Stimulated activated naive CD4-positive, alpha-beta T cell (primary cell): ENCODE measurements at places on chromosomes 5 and 9.

DNA sequence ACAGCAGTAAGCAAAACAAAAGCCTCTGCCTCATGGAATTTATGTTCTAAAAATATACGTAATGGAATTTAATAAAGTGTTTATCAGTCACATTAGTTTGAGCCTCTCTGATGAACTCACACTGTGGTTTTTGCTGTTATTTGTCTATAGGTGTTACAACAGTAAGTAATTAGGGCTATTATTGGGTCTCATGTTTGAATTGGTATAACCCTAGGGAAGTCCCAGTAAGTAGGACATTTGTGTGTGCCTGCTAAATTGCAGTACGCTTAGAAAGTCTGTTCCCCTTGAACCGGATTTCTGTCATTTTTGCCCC lies 197.6 kb downstream of the NR3C1 start:
- DNase-seq, result no peak

GRCh38 chr5:141772281-141772680 lies 90.3 kb upstream of the ARAP3 start:
- DNase-seq, result no peak

DNA sequence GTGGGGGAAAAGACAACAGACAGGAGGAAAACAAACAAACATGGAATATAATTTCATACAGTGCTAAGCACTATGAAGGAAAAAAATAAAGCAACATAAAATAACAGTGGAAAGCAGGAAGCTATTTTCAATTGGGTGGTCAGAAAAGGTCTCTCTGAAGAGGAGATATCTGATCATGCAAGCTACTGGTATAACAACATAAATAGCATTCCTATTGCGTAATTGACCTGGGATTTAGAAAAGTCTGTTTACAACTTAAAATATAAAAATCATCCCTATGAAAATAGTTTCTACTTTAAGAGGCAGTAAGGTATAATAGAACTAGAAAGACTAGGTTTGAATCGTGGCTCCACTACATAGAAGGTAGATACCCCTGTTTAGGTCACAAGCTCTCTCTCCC lies 61.4 kb downstream of the FBXW11 start:
- no peak for DNase-seq

DNA sequence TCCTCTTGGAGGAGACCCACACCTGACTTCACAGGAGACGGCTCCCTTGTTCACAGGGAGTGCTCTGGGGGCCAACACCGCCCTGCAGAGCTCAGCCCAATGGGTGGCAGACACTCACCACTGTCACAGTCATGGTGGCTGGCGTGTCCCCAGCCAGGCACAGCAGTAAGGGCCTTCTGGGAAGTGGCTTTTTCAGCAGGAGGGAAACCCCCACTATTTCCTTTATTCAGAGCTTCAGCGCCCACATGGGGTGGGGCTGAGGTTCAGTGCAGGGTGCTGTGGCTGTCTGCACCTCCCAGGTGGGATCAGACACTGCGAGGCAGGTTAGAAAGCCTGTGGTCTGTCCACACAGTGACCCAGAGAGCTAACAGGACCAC lies 3.6 kb upstream of the SNAPC4 start:
- DNase-seq, result peak; percentile 19

GRCh38 chr5:177601577-177602457 lies 1.9 kb downstream of the B4GALT7 start:
- no peak for DNase-seq

DNA sequence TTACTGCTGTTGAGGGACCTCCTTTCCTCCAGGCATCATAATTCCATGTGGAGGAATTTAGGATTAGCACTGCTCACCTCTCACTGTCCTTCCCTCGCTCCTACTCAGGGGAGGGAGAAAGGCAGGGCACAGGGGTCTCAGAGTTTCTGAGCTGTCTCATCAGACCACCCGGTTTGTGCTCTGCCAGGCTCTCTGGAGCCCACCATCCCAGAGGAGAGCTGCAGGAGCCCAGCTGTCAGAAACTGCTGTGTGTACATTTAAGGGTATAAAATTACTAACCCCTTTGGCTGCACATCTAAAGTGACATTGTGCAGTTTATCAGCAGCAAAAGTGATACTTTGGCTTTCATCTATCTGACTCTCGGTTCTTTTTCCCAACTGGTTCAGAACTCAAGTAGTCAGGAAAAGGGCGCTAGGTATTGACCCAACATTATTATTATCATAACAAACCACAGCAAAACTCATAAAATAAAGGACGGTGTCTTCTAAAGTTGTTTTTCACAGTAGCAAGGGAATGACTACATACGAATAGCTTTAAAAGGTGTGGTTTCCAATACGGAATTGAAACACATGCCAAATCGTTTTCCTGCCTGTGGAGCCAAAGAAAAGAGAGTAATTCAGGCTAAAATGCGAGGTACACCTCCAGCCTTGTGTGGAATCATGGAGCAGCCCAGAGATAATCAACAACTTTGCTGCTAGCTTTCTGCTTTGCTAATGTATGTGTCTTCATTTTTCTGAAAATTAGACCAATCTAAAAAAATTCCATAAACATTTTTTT lies 348.1 kb downstream of the TMEM167A start:
- no peak for DNase-seq

- DNase-seq, result no peak
Measured at GRCh38 chr9:34163434-34163833, 15.4 kb upstream of the UBAP1 start.

GRCh38 chr5:10700516-10700915 lies 60.5 kb downstream of the DAP start:
- no peak for DNase-seq

DNA sequence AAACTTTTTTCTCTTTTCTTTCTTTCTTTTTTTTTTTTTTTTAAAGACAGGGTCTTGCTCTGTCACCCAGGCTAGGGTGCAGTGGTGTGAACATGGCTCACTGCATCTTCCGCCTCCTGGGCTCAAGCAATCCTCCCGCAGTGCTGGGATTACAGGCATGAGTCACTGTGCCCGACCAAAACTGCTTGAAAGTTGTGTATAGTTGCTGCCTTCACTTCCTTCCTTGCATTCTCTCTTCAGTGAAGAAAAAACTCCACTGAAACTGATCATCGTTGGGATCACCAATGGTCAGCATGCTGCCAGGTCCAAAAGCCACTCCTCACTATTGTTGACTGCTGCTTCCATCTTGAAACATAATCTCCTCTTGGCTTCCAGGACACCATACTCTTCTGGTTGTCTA lies 66.6 kb upstream of the CTNNA1 start:
- DNase-seq, result no peak

DNA sequence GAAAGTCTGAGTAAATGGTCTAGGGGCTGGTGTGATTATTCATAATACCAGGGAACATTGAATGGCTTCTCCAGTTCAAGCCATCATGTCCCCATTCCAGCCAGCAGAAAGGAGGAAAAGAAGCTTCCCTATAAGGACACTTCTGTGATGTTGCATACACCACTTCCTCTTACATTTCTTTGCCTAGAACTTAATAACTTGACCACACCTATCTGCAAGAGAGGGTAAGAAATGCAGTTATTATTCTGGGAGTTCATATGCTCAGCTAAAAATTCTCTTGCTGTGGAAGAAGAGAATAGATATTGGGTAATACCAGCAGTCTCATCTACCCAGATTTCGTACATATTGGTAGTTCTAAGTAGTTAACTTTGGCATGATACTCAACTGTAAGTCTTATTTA lies 166.1 kb downstream of the SLC28A3 start:
- no peak for DNase-seq

DNA sequence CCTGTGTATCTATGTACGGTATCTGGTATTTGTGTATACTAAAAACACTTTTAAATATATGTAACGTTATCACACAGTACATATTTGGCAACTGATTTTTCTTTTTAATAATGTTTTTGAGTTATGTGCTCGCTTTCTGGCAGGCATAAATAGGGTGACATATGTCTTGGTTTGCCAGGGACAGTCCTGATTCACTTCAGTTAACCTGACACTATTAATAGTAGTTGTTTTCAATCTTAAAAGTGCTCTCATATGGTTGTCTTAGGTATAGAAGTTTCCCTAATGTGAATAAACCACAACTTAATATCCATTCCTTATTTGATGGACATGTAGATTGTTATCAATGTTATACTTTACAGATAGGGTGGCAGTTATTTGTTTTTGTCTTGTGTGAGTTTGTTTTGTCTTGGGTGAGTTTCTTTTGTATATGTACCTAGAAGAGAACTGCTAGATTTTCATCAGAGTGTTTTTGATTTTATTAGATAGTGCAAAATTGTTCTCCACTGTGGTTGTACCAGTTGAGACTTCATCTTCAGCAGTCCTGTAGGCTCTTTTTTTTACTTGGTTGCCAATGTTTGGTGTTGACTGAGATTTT lies 7.9 kb downstream of the G3BP1 start:
- DNase-seq, result no peak

GRCh38 chr9:37667706-37668105 lies 17.0 kb downstream of the FRMPD1 start:
- no peak for DNase-seq

GRCh38 chr9:92968081-92968480 lies 20.8 kb downstream of the FGD3 start:
- DNase-seq, result no peak
